Activated T-cell treated with anti-CD3 and anti-CD28 coated beads, Interleukin-2, amount 50 U/mL, for 72 hours (primary cell): ENCODE measurements at places on chromosomes 12 and 14. TPM values are rescaled to one million over a fixed set of nuclear protein-coding genes. Genes with fewer than 3 reads are reported as not detected.

GRCh38 chr12:7666595-7666994, 887 bp upstream of the APOBEC1 start:
- DNase-seq, result no peak
- H3K27me3 ChIP-seq, result no peaks in the 10 kb centered on the region
- H3K27ac ChIP-seq, result no peak overlapping the region
- no peaks in the 10 kb centered on the region for H3K36me3 ChIP-seq
- H3K4me3 ChIP-seq, result no peak overlapping the region

DNA sequence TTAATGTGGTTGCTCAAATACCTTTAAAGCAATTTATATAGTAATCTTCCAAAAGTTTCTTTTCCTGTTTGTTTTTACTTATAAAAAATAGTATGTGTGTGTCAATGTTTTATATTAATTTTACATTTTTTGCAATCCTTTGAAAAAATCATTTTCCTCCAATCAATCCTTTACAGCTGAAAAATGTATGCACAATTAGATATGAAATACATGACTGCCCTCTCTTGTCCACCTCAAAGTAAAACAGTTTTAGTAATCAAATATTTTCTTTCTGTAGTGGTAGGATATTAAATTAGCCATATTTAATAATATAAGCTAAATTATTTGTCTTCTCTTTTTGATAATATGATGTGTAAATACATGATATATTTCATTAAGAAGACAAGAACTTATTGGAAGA, 269.9 kb downstream of the ADAMTS20 start:
- H3K27me3 ChIP-seq, result no peaks in the 10 kb centered on the region
- DNase-seq, result no peak
- no peak overlapping the region for H3K4me3 ChIP-seq
- no peaks in the 10 kb centered on the region for H3K4me1 ChIP-seq
- no peak overlapping the region for H3K27ac ChIP-seq
- no peaks in the 10 kb centered on the region for H3K36me3 ChIP-seq

The SIRT4 gene
- total RNA-seq, result 4.9 TPM

The LBHD2 gene
- total RNA-seq, result not detected

GRCh38 chr12:47269916-47270315, 190.2 kb upstream of the AMIGO2 start:
- H3K4me1 ChIP-seq, result peaks cover 76% of the 10 kb centered on the region
- H3K27me3 ChIP-seq, result no peaks in the 10 kb centered on the region
- H3K4me3 ChIP-seq, result no peak overlapping the region
